Testis (tissue), 5 donors: ENCODE measurements at places on chromosomes 2 and 18.
A peak's percentile ranks its signal among the peaks of the same experiment; 100 is the strongest.

DNA sequence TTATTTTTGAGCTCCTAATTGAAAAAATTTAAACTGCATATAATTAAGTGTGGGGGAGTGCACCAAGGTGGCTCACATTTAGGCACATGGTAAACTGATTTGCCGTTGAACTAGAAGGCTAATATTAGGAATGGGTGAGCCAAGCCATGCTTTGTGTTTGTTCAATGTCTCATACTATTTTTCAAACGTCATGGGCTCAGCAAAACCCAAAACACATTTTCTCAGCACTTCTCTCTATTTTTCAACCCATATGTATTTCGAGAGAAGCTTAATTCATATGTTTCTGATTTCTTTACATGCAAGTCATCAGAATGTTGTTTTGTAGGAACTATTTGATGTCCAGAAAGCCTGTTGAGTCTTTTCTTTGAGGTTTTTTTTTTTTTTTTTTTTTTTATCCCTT lies 291.2 kb downstream of the TCF4 start:
- DNase-seq = no peak

DNA sequence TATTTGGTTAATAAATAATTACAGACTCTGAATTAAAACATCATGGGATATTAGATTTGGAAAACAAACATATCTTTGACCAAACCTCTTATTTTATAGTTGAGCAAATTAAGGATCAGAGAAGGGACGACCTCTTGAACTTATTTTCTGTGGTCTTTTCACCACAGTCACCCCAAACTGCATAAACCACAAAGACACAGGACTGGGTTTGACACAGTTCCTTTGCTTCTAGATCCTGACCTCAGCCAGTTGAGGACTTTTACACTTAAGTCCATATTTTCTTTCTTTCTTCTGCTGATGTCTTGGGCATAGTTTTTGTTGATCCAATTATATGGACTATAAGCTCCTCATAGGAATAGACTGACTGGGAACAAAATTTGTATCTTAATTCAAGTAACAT lies 234.0 kb upstream of the SLC14A2 start:
- DNase-seq = no peak

DNA sequence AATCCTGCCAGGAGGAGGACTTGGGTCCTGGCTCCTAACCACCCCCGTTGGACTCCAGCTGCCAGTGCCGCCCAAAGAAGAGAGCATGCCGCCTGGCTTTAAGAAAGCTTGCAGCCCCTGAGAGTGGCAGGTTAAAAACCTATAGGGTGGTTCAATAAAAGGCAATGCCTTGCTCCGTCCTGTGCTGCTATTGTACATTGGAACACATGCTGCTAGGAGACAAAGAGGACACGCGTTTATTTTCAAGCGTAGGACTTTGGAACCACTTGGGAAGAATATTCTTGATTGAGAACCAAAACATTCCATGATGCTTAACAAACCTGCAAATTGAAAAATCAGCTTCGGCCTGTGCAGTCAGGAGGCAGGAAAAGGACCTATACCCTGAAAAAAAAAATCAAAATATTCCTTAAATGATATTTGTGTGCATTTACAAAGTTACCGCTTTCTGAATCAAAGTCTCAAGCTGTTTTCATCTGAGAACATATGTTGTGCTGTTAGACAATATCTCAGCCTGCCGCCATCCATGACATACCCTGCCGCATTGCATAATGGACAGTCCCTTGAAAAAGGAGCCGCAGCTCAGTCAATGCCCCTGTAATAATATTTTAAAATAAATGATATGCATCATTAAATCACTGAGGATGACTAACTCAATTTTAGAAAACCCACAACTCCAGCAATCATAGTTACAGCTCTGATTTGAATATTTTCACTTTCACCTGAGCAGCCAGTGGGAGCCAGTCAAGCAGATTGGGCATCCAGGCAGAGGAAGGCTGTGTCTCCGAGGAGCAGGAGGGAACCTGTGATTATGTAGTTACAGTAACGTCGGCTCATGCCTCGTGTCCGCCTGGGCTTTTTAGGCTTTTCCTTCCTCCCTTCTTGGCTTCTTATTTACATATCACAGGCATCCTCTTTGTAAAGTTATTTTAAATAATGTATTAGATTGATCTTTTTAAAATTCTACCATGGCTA lies 805.6 kb upstream of the FANCL start:
- no peak for DNase-seq

DNA sequence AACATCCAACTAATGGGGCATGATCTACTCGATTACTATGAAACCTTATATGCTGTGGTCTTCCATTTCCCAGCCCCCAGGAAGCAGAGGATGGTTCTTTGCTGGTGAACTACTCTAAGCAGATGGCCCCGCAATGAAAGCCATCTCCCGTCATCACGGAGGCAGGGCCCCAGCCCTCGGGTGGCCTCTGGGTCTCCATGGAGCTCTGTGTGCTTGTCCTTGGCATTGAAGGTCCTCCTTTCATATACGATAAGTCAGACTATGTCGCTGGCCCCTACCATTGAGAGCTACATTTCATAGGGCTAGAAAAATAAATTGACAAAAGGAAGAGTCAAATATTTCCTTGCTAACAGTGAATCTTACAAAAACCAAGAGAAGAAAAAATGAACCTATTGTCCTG lies 416.8 kb downstream of the CMPK2 start:
- DNase-seq = no peak

DNA sequence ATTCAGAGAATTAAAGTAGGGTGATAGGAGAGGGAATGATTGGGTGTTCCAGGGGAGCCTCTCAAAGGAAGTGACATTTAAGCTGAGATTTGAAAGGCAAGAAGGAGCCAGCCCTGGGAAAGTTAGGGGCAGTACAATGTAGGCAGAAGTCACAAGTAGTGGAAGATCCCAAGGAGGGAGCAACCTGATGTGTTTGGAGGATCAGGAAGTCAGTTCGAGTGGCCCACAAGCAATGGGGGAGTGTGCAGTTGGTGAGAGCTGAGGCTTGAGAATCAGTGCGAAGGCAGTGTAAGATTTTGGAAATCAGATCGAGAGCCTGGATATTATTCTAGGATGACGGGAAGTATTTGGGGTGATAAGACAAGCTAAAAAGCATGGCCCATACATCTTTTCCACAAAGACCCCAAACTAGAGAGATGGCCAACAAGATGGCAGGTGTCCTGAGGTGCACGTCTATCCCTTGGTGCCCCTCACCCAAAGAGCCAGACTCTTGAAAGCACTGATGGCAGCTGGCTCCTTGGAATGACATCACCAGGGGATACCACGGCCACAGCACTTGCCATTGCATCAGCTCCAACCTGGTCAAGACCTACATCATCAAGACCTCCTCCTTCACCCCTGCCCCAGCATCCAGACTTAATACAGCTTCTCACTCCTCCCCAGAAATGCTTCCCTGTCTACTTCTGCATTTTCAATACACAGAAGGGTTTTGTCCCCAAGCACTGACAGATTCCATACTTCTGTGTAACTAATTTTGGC lies 127.3 kb downstream of the BCL2 start:
- DNase-seq = no peak

DNA sequence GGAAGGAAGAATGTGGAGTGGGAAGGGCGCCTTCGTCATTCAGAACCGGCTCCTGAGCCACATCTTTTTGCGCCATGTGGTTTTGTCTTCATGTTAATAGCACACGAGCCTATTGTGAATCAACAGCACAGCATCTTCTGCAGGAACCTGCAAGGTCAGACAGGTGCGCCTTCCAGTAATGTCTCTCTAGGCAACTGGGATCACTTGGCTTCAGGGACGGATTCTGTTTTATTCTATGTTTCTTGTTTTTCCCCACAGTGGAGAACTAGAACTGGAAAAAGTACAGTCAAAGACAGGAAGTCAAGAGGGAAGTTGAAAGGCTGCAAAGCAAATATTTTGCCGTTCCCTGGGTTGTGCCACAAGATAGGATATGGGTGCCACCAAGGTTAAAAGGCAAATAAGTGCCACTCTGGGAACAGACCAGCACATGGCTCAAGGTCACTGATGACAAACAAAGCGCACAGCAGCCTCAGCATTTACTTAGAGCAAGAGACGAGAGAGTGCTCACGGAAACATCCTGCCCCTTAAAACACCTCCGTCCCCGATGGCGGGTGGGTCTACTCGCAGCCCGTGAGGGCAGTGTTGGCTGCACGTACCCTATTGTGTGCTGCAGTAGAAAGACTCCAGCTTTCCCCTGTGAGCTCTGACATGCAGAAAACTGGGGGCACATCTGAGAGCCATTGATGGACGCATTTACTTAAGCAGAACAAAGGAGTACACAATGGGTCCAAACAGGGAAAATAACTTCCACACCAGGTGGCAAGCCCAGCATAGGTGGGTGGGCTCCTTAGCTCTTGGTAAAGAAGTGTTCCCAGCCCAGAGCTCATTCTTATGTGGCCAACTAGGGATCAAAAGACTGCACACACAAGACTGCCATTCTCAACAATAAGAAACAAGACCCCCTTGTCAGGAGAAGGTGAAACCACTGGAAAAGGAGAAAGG lies 107.2 kb upstream of the PARD3B start:
- DNase-seq = no peak

- DNase-seq = no peak
These were observed 26.6 kb downstream of the SMAD2 start for GRCh38 chr18:47903809-47904208.

DNA sequence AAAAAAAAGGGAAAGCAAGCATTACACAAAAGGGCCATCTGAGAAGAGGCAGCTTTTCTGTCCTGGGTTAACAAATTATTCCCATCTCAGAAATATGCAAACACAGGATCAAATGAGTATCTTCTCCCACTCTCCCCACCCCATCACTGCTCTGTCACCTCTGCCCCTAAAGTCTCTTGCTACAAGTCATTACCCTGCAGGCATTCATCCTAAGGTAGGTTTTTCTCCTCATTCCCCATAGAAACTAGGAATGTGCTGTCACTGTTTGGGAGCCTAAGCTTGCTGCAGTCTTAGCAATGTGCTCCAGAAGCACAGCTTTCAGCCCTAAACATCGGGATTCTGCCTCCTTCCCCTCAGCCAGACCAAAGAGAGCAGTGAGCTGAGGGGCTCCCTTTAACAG lies 3.6 kb downstream of the LRRTM1 start:
- DNase-seq = no peak

DNA sequence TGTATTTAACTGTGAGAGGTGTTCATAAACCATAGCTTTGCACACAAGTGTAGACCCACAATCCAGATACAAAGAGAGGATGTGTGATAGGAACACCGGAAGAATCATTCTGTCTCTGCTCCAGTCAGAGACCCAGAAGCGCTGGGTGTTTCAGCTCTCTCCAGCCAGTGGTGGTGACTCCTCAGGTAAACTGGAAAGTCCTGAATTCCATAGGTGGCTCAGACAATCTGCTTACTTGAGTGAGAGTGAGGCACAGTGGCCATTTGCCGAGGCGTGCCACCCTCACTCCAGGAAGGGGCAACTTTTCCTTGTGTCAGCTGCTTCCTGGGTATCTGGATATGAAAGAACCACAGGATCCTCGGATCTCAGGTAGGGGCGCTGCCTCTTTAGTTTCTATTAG lies 171.5 kb downstream of the KCNS3 start:
- no peak for DNase-seq

DNA sequence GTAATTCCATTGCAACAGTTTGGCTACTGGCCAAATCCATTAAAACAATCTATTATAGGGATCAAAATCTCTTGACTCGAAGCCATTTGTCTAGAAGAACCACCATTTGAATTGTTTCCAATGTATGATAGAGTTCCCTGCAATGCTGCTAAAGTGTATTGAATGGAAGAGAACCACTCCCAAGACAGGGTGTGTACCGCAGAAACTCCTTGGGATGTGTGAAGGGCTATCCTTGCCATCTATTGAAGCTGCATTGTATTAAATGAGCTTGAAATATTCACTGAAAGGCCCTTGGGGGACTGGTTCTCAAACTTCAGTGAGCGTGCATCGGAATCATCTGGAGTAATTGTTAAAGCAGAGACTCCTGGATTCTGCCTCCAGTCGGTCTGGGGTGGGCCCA lies 260.4 kb upstream of the MEIS1 start:
- no peak for DNase-seq

GRCh38 chr2:20618468-20618885 lies 32.4 kb downstream of the HS1BP3 start:
- no peak for DNase-seq

DNA sequence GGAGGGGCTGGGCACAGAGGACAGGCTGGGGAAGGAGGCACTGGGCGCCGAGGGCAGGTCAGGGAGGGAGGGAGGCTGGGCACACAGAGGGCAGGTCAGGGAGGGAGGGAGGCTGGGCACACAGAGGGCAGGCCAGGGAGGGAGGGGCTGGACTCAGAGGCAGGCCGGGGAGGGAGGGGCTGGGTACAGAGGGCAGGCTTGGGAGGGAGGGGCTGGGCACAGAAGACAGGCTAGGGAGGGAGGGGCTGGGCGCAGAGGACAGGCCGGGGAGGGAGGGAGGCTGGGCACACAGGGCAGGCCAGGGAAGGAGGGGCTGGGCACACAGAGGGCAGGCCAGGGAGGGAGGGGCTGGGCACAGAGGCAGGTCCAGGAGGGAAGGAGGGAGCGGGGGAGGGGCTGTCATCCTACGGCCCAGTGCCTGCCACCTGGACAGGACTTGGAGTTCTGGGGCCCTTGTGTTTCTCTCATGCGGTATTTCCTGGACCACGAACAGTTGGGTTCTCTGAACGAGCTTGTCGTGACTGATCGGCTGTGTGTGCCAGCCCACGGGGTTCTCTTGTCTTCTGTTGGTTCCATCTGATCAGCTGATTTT lies 46.7 kb upstream of the KCNG2 start:
- DNase-seq = peak; percentile 7

GRCh38 chr2:204871231-204871953 lies 326.1 kb downstream of the PARD3B start:
- DNase-seq = no peak
